ENCODE measurements at places on chromosomes 3 and 15. TPM values are rescaled to one million over a fixed set of nuclear protein-coding genes. Genes with fewer than 3 reads are reported as not detected.

- no peak overlapping the region for H3K4me3 ChIP-seq
- no peaks in the 10 kb centered on the region for H3K36me3 ChIP-seq
- DNase-seq = no peak
- no peaks in the 10 kb centered on the region for H3K27me3 ChIP-seq
Measured at GRCh38 chr3:143170676-143171075, 51.1 kb downstream of the CHST2 start.

DNA sequence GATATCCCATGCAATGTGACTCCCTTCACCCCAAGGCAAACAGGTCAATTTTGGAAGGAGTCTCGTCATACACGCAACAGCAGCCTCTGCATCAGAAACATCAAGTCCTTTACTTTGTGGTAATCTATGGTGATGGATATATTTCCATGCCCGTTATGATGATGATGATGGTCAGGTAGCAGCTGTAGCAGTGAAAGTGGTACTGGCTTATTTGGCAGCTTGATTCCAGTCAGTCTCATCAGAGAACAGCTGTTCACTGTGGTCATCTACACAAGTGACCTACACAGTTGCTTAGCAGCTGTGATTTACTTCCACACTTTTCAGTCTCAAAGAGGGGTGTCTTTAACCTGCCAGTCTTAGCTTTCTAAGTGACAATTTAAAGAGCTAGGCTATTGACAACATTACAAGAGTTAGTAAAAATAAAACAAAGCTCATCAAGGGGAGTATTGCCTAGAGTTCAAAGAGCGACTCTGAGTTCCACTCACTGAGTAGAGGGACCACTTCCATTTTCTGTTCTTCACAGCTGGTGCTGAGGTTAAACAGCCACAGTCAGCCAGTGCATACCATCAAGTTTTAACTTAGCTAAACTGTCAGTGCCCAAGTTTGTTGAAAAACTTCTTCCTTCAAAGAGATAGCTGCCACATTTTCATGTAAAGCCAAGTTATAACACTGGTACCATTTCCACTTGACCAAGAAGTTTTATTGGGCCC is 587.4 kb upstream of the KCNMB2 start:
- H3K4me3 ChIP-seq = no peak overlapping the region
- no peaks in the 10 kb centered on the region for H3K27me3 ChIP-seq
- no peak for DNase-seq
- no peak overlapping the region for H3K27ac ChIP-seq

DNA sequence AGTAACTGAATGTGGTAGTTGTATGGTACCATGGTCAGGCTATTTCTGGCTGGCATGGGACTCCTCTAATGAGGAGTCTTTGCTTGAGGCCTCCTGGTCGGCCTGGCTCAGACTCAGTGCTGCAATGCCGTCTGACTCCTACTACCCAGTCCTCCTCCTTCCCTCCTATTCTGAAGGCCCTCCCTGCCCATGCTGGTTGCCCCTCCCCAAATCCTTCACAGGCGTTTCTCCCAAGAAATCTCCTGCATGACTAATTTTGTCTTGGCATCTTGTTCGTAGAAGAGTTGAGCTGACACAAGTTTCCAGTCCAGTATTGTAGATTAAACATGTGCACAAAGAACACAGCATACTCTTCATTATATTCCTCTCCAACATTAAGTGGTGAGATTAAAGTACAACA is 115.5 kb downstream of the NFKBIZ start:
- H3K4me1 ChIP-seq = peaks cover 5% of the 10 kb centered on the region
- no peaks in the 10 kb centered on the region for H3K36me3 ChIP-seq
- no peak overlapping the region for H3K4me3 ChIP-seq

DNA sequence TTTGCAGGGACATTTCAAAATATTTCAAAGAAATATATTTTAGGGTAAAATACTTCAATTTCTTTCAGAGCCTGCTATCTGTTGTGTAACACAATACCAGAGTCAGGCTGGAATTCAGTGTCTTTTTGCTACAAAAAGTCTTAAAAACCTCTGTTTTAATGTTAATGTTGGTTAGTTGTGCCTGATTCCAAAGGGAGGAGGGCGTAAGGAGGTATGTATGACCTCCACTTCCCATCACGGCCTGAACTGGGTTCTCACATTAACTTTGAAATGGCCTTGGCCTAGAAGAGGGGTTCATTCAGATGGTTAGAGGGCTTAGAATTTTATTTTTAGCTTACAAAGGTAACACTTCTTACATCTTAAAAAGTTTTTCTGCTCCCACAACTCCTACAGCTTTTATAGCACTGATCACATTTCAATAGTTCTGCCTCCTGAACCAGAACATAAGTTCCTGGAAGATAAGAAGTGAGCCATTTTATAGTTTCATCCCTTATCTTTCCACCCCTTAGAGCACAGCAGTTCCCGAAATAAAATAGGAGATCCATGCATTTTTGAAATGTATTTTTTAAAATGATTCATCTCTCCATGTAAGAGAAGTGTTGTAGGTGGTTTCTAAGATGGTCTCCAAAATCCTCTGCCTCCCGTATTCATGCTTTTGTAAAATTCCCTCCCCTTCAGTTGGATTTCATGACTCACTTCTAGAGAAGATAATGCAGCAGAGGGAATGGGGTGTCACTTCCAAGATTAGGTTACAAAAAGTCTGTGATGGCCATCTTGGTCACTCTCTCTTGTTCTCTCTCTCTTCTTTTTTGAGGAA is 543.1 kb upstream of the NECTIN3 start:
- no peak overlapping the region for H3K4me3 ChIP-seq
- no peaks in the 10 kb centered on the region for H3K27me3 ChIP-seq
- no peaks in the 10 kb centered on the region for H3K36me3 ChIP-seq
- no peak overlapping the region for H3K27ac ChIP-seq
- no peaks in the 10 kb centered on the region for H3K4me1 ChIP-seq
- no peak for DNase-seq

Gene CCR9
- not detected for total RNA-seq

Gene RBP2
- total RNA-seq = not detected

Gene FAM81A
- 0.57 TPM for total RNA-seq

Gene APOD
- 355 TPM for total RNA-seq
